Stimulated activated naive CD8-positive, alpha-beta T cell treated with anti-CD3 and anti-CD28 coated beads, Interleukin-15, Interleukin-2, amounts not matched to agents 100 U/mL and 50 U/mL, for 24 hours (primary cell): ENCODE measurements at places on chromosomes 6 and 20.

DNA sequence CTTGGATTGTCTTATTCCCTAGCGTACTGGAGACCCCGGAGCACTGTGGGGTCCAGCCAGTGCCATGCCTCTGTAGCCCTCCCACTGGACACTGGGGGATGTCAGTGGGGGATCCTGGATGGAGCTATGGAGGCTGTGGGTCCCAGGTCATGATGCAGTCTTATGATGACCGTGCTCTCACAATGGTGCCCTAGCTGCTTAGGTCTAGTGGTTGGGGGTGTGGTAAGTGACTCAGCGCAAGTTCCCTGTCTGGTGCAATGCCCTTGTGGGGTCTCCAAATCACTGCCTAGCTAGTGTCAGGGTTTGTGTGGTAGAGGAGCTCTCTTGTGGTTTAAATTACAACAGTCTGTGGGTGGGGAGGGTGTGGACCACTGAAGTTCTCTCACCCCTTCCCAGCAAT, 135.4 kb downstream of the CDC5L start:
- DNase-seq = no peak

- no peak for DNase-seq
Measured at GRCh38 chr20:8505476-8506200, 373.6 kb downstream of the PLCB1 start.

DNA sequence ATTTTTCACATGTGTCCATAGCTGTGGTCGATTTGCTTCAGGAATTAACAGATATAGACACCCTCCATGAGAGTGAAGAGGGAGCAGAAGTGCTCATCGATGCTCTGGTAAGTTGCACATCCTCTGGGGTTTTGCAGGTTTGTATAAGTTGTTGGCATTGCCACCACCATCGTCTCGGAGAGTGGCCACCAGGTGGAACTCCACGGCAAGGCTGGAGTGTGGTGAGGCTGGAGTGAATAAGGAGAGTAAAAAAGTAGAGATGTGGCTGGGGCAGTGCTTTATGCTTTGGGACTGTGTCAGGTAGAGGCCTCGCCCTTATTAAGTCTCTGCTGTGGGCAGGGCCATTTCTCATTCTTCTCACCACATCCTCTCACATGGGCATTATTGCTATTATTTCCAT, 63.7 kb downstream of the CTNNBL1 start:
- no peak for DNase-seq

DNA sequence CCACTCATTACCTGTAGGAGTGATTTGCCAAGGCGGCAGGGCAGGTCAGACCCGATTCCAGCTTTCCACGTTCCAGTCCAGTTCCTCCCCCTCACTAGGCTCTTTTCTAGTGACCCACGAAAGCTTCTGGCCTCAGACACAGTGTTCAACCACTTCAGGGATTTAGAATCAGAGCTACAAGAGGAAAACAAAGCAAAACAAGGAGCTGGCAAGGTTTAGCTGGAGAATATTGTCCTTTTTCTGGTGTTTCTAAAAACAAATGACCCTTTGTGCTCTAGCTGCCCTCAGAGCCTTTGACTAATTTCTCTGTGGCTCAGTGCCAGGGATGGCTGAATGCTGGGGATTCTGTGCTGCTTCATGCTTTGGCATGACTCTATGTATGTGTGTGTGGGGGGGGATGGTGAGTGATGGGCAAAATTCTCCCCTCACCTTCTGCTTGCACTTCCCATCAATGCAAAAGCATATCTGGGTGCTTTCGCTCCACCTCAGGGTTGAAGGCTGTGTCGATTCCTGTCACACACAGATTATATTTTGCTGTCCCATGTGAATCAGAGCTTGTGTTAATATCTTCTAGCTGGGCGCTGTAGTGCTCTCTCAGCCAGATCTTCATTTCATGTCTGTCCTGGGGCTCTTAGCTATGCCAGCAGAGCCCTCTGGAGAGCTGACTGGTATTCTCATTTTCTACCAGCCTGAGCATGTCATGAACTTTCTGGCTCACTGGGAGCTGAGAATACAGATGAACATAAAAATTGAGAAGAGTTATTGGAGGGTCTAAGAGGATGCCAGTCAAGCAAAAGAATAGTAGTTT, 19.3 kb upstream of the NEDD9 start:
- no peak for DNase-seq

GRCh38 chr20:2140561-2140960, 38.9 kb downstream of the STK35 start:
- no peak for DNase-seq

DNA sequence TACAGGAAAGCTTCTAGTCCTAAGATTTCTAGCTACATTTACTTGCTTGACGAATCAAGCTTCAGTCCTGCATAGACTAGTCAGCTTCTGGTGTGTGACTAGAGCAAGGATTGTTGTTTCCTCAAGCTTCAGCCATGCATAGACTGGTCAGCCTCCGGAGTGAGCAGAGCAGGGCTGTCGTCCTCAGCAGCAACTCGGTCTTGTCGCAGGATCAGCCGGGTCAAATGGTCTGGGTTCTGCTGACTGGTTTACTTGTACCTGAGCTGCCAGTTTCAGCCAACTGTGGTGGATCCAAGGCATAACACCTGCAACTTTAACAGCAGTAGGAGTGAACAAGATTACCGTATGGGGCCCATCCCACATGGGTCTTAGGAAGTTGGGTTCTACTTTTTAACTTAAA, 10.8 kb upstream of the GMPR start:
- no peak for DNase-seq

DNA sequence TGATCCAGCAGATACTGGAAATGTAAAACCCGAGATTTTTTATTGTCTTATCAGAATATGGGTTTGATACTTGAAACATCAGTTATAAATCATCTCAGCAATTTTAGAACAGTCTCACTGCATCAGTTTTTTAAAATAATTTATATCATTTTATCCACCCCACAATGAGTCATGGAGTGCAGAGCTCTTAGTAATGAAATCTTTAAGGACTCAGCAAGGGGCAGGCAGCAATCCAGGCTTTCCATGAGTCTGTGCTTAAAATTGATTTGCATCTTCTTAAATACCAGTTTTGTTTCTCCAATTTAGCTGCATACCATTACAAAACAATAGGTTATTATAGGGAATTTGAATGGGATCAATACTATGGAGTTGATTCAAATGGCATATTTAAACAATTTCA, 832.3 kb downstream of the C6orf118 start:
- no peak for DNase-seq

DNA sequence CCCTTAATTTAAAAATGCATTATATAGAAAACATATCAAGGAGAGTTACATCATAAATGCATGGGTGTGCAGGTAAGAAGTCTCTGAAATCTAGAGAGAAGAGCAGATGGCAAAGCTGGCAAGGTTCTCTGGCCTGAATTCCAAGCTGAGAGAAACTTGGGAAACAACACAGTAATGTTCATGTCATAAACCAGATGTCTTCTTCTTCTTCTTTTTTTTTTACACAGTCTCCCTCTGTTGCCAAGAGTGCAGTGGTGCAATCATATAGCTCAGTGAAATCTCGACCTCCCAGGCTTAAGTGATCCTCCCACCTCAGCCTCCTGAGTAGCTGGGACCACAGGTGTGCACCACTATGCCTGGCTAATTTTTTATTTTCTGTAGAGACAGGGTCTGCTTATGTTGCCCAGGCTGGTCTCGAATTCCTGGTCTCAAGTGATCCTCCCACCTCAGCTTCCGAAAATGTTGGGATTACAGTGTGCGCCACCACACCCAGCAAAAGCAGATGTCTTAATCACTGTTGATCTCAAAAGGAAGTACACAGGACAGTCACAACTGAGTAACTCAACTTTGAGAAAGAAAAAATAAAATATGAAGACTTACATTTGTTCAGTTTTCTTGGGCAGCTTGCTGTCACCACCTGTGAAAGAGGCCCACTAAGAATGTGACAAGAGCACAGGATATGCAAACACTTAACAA, 77.3 kb downstream of the DNAAF9 start:
- no peak for DNase-seq

DNA sequence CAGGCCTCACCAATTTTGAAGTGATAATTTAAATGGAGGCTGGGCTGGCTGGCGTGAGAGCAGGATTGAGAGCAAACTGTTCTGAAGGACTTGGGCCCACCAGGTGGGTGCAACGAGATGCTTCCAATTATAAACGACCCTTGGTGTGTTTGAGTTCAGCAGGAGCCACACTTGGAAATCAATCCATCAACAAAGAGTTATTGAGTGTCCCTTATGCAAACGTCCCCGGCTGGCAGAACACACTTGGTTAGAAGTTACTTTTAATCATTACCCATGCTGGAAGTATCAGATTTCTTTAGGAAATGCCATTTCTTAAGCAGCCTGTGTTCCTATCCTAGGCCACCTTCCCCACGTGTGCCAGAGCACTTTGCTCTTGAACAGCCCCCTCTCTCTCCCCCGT, 37.8 kb upstream of the ZNF831 start:
- DNase-seq = no peak

DNA sequence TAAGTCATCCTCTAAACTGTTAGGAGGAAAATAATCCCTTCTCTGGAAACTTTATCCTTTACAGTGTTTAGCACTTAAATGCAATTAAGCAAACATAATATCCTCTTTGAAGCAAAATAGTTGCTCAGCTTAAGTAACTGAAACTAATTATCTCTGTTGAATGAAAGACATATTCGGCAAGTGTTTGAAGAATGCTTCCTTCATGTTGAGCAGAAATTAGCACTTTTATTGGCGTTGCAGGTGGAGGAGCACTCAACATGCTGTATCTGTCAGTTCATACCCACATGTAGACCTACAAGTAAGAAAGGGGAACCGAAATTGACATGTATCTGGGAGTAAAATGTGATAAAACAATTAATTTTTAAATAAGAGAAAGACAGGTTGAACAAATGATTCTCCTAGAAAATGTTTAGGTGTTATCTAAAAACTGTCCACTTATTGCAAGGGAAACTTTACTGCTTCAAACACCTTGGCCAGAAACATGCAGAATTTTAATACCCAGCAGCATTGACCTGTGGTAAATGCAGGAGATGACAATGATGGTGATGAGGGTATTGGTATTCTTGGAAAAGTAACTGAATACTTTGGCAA, 987.0 kb upstream of the MAP3K7 start:
- no peak for DNase-seq

DNA sequence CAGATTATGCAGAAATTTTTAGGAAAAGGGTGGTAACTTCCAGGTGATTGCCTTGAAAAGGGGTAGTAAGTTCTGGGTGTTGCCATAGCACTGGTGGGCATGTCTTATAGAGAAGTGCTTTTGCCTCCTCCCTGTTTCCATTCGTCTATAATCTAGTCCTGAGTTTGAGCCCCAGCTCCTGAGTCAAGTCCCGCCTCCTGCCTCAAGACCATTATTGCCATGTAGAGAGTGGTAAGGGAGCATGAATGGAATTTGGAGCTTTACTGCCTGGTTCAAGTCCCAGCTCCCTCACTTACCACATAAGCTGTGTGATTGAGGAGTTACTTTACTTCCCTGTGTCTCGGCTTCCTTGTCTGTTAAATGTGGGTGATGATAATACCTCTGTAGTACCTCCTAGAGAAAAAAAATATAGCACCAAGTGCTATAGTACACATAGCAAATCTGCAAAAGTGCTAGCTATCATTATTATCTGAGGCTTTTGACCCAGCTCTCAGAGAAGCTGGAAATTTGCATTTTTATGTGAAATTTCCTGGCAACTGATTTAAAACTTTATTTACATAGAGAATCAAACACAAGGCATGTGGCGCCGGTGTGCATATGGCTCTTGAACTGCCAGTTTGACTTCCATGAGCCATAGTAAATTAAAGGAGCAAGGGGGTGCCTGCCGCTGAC, 36.0 kb downstream of the TGM6 start:
- DNase-seq = no peak

DNA sequence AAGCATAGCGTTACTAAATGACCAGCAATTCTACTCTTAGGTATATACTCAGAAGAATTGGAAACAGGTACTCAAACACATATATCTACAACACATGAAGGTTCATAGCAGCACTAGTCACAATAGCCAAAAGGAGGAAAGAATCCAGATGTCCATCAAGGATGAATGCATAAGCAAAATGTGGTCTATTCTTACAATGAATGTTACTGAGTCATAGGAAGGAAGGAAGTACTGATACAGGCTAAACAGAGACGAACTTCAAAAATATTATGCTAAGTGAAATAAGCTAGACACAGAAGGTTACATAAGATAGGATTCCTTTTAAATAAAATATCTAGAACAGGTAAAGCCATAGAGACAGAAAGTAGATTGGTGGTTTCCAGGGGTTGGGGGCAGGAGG, 93.5 kb downstream of the MAP3K7 start:
- DNase-seq = no peak

DNA sequence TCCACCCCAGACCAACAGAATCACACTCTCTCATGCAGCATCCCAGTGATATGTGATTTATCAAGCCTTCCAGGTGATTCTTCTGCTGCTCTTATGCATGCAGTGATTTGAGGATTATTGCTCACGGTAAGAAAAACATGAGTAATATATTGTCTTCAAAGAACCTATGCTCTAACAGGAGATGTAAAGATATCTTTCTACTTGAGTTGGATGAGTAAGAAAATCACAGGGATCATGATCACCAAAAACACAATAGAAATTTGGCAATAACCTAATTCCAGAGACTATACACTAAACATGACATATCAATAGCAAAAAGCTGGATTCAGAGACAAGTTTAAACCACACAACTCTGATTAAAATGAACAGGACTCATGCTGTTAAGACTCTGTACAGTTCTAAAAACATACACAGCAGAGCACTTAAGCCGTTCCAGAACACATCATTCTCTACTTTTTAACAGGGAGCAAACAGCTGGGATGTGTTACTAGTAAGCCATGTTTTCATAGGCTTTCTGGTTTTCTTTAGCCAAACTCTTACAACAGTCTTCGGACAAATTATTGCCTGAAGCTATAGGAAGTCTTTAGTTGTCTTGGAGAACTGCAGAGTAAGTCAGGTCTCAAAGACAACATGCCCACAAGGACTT, 568.6 kb downstream of the HAO1 start:
- no peak for DNase-seq

- DNase-seq = no peak
Measured at GRCh38 chr6:52046456-52046855, 41.0 kb downstream of the PKHD1 start.

DNA sequence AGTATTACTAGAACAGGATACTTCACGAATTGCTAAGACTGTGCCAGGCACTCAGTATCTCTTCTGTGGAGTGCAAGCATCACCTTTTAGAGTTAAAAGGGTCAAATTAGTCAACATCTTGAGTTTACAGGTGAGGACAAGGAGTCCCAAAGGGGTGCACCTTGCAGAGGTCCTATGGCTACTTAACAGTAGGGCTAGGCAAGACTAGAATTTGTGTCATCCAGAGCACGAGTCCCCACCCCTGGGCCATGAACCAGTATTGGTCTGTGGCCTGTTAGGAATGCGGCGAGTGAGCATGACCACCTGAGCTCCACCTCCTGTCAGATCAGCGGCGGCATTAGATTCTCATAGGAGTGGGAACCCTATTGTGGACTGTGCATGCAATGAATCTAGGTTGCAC, 10.5 kb upstream of the DSTN start:
- no peak for DNase-seq

GRCh38 chr6:19337101-19337500, 500.1 kb upstream of the ID4 start:
- no peak for DNase-seq

DNA sequence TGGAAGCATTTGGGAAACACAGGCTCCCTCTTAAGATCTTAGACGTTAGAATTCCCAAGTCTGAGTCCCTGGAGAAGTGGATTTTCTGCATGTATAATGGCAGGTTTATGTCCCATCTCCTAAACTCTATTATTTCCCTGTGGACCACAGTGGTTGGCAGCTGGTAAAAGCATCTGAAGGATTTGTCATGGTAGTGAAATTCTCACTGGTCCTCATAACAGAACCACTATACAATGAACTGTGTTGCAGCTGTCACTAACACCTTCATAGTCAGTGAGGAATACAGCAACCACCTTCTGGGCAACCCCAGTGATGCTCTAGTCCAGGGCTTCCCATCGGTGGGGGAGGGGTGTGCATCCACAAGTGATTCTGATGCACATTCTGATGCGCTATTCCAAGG, 396.9 kb downstream of the ZFAND3 start:
- no peak for DNase-seq
